AG10803 (cell line): ENCODE measurements at places on chromosomes 6 and 20.

DNA sequence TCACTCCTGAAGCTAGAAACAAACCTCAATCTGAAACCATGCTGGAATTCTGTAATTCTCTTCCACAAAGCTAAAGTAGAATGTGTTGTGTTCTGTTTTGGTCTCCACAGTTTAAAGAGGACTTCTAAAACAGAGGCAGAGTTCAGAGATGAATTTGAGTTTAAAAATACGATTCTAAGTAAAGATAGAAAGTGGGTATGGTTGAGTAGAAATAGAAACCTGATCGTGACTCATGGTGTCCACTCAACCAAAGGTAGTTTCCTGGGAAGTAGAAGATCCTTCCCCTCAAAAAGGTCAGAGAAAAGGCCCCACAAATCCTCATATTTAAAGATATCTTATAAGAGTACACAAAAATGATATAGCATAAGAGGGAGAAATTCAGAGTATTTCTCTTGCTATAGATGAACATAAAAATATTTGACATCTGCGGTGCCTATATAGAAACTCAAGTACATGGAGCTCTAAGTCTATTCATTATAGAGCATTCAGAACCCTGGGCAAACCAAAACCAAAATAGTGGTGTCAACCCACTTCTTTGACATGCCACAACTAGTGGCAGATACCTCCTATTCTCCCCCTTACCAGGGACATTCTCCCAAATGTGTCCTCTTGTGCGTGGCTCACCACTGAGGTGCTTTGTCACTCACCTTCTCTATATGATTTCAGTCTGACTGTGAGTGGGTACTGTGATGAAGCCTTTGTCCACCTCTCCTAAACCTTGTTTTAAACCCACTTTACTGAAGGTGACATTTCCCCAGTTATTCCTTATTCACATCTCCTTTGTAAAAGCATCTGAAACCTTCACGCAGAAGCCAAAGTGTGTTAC is 84.5 kb downstream of the PLCB1 start:
- DNase-seq = no peak

DNA sequence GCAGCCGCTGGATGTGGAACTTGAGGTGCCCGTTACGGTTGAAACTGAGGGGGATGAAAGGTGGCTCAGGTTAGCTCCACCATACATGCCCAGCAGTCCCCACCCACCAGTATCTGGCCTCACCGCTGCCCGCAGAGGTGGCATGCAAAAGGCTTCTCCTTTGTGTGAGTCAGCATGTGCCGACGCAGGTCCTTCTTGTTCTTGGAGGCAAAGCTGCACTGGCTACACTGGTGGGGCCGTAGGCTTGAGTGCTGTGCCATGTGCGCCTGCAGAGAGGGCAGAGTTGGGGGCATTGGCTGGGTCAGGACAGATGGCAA is 15.8 kb downstream of the PCIF1 start:
- DNase-seq = no peak

DNA sequence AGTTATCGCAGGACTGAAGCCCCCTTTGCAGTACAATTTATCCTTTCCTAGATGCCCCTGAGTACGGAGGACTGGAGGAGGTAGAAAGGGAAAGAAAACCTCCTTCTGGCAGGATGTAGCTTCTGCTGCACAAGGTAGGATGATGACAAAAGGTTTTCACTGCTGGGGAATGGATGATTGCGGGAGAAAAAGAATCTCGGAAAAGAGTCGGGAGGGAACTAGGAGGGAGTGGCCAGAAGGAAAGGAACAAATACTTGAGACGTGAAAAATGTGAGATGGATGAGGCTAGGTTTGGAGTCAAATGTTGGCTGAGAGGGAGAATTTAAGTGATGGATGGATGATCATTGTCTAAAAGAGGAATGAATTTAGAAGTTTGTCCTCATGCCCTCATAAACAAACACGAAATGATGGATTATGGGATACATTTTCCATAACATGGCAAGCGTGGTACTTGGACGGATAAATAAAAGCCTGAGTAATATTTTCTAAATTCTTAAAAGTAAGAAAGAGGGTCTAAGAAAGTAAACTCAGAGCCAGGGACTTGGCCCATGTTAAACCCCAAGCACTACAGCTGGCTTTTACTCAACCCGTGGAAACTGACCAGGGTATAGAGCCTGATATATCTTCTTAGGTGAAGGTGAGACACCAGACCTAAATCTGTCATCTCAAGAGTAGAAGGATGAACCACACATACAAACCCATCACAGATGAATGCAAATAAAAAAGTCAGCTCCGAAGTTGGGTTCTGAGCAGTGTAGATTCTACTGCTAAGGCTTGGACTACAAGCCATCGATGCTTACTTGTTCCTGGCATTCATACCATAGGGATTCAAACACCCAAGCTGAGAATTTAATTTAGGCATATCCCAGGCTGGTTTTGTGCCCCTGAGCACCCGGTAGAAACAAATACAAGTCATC is 72.4 kb downstream of the HFE start:
- DNase-seq = no peak

GRCh38 chr6:56073315-56073714 is 174.1 kb downstream of the COL21A1 start:
- no peak for DNase-seq

DNA sequence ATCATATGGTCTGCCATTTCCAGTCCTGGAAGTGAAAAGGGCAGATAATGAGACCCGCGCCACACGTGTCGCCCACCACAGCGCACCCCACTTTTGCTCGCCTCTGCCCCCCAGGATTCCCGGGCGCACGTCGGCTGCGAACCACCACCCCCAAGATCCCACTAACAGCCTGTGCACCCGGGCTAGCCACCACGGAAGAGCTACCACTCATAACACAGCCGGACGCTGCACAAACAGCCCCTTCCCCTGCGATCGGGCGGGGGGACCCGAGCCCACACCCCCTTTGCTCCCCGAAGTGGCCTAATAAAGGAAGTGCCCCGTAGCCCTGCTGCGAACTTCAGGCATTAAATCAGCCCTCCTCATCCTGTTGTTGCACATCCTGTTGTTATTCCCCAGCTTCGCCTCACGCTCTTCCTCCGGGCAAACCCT is 506 bp downstream of the CITED2 start:
- DNase-seq = no peak

GRCh38 chr6:12911427-12911826 is 194.9 kb downstream of the PHACTR1 start:
- peak; percentile 63 for DNase-seq

DNA sequence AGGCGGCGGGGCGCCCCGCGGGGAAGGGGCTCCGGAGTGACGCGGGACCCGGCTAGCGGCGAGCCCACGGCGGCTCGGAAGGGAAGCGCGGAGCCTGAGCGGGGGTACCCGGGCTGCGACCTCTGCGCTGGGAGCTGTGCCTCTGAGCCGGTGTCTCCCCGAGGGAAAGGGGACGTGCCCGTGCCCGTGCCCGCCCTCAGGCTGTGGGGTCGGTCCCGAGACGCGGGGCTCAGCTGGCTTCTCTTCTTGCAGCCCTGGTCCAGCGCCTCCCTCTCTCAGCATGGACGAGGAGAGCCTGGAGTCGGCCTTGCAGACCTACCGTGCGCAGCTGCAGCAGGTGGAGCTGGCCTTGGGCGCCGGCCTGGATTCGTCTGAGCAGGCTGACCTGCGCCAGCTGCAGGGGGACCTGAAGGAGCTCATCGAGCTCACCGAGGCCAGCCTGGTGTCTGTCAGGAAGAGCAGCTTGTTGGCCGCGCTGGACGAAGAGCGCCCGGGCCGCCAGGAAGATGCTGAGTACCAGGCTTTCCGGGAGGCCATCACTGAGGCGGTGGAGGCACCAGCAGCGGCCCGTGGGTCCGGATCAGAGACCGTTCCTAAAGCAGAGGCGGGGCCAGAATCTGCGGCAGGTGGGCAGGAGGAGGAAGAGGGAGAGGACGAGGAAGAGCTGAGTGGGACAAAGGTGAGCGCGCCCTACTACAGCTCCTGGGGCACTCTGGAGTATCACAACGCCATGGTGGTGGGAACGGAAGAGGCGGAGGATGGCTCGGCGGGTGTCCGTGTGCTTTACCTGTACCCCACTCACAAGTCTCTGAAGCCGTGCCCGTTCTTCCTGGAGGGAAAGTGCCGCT is 686 bp downstream of the ZGPAT start:
- DNase-seq = no peak

DNA sequence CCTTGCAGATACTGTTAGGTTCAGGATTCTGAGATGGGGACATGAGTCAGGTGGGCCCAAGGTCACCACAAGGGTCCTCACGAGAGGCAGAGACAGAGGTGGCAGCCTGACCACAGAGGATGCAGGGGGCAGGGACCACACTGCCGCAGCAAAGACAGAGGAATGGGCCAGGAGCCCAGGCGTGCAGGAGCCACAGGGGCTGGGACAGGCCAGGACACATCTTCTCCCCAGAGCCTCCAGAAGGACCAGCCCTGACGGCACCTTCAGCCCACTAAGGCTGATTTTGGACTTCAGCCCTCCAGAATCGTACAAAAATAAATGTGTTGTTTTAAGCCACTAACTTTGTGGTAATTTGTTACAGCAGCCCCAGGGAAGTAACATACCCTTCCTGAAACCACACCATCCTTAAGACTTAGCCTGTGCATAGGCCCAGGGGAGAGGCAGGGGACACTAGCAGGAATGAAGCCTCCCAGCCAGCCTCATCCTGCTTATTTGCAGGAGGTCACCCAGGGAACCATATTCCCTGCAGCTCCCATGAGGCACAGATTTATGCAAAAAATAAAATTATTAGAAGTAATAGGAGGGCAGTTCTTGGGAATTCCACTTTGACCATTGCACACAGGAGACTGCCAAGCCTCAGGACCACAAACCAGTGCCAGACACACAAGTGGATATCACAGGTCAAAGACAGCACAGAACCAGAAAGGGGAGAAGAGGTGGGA is 119.3 kb upstream of the CST7 start:
- DNase-seq = no peak

GRCh38 chr20:13718171-13718570 is 66.5 kb downstream of the ESF1 start:
- DNase-seq = no peak

- no peak for DNase-seq
Observed at GRCh38 chr6:167487749-167488664, 163.1 kb downstream of the TTLL2 start.

DNA sequence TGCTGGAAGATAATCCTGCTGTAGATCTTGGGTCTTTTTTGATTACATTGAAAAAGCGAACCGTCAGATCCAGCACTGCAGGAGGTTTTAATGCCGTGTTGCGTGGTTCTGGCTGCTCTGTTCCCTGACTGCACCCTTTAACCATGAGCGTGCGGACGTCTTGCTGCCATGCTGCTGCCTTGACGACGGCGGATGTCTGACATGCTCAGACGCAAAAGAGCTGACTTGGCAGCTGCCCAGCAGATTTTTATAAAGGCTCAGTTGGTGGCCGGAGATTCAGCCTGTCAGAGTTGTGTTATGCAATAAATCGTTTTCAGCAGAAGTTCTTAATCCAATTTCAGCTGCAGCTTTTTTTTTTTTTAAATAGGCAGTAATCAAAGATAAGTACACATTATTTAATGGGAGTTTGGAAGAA is 119.4 kb downstream of the JARID2 start:
- DNase-seq = peak; percentile 92

DNA sequence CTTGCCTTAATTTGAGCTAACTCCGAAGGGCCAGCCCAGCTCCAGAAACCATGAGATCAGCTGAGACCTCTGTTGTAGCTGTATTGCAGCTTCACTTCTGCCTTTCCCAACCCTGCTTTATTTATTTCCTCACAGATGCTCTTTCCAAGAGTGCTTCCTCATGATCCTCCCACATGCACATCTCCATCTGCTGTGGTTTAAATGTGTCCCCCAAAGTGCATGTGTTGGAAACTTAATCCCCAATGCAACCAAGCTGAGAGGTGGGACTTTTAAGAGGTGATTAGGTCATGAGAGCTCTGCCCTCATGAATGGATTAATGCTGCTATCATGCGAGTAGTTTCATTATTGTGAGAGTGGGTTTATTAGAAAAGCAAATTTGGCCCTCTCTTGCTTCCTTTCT is 164.4 kb upstream of the TAB2 start:
- DNase-seq = no peak

GRCh38 chr6:4088704-4089103 is 9.8 kb upstream of the FAM217A start:
- DNase-seq = no peak

DNA sequence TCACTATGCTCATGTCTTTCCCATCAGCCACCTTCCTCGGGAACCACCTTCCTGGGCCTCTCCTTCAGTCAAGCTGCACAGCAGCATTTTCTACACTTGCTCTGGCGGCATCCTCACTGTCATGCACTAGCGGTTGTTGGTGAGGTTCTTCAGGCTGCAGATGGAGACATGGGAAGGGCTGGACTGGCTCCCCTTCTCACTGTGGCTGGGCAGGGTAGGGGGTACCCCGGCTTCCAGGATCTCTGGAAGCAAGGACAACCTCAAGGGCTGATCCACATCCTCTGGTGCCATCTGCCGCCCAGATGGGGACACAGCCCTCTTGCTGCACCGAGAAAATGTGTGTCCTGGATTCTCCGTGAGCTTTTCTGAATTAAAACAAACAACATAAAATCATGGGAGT is 180.1 kb upstream of the RNF24 start:
- DNase-seq = peak; percentile 38

DNA sequence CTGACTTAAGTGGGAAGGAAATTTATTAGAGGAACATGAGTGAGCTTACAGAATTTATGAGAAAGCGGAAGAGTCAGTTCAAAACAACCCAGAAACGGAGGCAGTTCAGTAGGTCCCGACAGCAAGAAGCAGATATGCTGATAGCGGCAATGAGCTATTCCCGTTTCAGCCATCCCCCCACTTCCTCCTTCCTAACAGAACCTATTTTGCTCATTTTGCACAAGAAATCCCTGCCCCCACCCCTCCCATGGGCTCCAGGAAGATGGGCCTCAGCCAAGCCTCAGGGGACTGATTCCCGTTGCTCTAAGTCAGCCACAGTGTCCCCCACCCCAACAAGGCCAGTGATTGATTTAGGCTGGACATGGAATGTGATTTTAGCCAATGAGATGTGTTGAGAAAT is 157.5 kb downstream of the CEBPB start:
- no peak for DNase-seq

- DNase-seq = no peak
Observed at GRCh38 chr6:40334496-40335270, 252.5 kb downstream of the LRFN2 start.

- no peak for DNase-seq
Observed at GRCh38 chr6:158328952-158329351, 16.7 kb downstream of the TULP4 start.

- DNase-seq = no peak
Observed at GRCh38 chr6:128259730-128260685, 260.4 kb downstream of the PTPRK start.

GRCh38 chr6:28371706-28372451 is 22.1 kb downstream of the ZKSCAN3 start:
- no peak for DNase-seq

DNA sequence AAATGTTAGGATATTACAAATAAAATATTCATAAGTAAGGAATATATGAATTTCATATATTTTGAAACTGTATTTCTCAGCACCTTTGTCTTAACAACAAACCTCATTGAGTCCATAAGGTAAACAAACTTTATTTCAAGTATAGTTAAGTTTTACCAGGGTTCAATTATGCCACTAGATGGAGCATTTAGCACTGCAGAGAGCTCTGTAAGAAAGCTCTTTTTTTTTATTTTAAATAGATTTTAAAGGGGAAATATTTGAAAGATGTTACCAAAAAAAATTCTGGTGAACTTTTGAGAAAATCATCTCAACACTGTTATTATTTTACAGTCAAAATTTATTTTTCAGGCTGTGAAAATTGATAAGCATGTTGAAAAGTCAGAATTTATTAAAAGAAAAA is 955.2 kb upstream of the EYS start:
- DNase-seq = no peak
